Frontal cortex (tissue), 4 donors: ENCODE measurements at places on chromosomes 11 and 22. TPM values are rescaled to one million over a fixed set of nuclear protein-coding genes. Genes with fewer than 3 reads are reported as not detected.

The LRRC4C gene
- total RNA-seq: 90.5 TPM

The DDX10 gene
- 31.4 TPM for total RNA-seq

The ZFTA gene
- 55.8 TPM for total RNA-seq

The PRDM11 gene
- 6.9 TPM for total RNA-seq

The ART5 gene
- total RNA-seq: not detected
